Right renal pelvis (tissue), 4 donors: ENCODE measurements at places on chromosomes 6 and 20.

DNA sequence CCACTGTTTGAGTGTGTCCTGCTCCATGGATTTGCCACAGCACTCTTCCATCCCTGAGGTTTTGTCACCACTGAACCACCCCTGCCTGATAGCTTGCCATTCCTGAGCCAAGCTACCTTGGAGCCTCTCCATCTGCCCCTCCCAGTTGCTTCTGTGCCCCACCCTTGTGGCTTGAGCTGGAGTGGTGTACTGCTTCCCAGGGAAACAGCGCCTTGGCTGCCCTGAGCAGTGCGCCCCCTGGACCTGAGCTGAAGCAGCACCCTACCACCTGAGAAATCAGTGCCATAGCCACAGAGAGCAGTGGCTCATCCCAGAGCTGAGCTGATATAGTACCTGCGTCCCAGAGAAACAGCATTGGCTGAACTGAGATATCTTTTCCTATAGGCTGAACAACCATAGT is 40.3 kb downstream of the IL22RA2 start:
- no peak for DNase-seq

- no peak for DNase-seq
Measured at GRCh38 chr20:59574308-59574707, 30.0 kb upstream of the PHACTR3 start.

- DNase-seq: no peak
Measured at GRCh38 chr6:44342489-44342888, at the start of gene SPATS1. Gene SPATS1 (plus strand): TSS chr6:44342650. CDS start chr6:44343096, 446 bp downstream.

DNA sequence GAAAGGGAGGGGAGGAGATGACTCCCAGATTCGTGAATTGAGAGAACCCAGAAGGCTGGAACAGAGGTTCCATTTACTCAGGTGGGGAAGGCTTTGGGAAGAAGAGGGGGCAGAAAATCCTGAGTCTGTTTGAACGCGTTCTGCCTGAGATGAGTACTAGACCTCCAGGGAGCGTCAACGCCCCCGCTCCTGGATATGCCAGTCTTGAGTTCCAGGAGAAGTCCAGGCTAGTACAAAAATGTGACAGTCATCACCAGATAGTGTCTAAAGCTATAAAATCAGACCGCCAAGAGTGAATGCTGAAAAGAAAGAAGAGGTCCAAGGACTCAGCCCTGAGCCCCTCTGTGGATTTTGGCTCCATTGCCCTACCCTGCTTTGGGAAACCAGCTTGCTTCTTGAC is 8.6 kb downstream of the AHCY start:
- no peak for DNase-seq

DNA sequence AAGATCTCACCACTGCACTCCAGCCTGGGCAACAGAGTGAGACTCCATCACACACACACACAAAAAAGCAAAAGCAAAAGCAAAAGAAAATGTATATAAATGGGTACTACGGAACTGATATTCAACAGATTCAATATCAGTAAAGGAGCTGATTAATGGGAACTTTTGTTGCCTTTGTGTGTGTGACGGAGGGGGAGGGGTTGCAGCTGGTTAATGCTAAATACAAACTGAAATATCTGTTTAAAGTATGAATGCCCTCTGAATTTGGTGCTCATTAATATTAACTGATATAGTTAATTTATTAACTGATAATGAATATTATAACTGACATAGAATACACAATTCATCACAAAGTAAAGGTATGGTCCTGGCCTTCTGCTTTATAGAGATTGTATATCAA is 8.4 kb downstream of the NCOA6 start:
- no peak for DNase-seq

GRCh38 chr20:46512943-46513844 is at the start of gene ZNF334:
Gene ZNF334 (minus strand): TSS chr20:46513559. CDS start chr20:46512102, 1,457 bp downstream.
- DNase-seq: peak; percentile 67

DNA sequence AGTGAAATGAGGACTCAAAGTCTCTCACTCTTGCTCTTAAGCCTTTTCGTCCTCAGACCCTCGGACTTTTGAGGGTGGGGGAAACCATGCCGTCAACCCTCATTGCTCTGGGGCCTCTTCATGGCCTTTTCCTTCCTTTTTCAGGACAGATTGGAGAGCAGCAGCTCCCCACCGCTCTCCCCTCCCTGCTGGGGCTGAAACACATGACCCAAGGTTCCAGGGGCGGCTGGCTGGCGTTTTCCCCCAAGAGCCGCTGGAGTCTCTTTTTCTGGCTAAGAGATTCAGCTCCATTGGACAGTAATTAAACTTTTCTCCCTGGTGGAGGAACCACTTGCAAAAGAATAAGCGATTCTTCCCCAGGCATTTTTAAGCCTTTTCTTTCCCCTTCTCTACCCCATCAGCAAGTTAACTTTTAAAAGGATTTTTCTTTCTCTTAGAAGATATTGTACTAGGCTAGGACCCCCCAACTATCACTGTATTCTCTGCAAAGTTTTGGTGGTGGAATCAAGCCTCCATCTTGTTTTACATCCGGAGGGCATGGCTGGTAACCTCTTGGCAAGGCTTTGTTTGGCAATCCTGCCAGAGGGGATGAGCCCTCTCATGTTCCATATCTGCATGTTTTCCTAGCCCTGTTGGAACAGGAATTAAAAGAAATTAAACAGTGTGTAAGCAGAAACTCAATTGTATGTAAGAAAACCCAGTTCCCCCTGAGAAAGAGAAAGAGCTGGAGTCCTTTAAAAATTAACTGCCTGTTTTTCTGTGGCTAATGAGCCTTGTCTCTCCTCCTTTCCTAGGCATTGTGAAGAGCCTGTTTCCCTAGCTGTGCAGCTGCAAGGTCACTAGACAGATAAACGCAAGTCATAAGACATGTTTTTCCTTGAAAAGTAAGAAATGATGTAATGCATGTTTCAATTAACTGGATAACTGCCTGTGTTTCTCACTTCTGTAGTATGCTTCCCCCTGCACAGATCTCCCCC is 100.8 kb upstream of the GPR6 start:
- DNase-seq: no peak

- DNase-seq: no peak
Measured at GRCh38 chr6:25202504-25202903, 76.7 kb upstream of the CARMIL1 start.

GRCh38 chr6:46095251-46095650 is 34.5 kb upstream of the ENPP4 start:
- no peak for DNase-seq

DNA sequence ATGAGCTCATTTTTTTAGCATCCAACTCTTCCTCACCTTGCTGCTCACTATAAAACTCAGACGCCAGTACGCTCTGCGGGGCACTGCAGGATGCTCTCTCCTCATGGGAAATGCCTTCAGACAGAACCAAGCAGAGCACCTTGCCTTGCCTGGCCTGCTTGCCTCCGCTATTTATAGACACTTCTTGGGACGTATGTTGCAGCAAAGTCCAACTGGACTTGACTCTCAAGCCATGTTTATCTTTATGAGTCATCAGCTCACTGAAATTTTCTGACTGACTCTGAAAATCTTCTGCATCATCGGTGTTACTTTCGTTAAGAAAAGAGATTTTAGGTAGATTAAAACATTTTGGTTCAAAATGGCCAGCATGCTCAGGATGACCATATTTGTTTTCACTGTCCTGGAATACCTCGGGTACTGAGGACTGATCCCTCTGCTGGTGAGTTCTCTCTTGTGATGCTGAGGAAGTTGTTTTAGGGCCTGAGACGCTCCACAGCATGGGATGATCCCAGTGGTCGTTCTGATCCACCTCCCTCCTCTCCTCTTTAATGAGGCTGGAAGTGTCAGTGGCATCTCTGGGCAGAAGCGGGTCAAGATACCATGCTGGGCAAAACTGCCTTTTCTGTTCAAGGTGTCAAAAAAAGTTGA is 204.5 kb downstream of the KIF16B start:
- DNase-seq: no peak

- no peak for DNase-seq
Measured at GRCh38 chr6:43900560-43900915, 130.5 kb downstream of the VEGFA start.

- DNase-seq: peak; percentile 20
Measured at GRCh38 chr6:49849213-49849907, 17.0 kb downstream of the CRISP1 start.

DNA sequence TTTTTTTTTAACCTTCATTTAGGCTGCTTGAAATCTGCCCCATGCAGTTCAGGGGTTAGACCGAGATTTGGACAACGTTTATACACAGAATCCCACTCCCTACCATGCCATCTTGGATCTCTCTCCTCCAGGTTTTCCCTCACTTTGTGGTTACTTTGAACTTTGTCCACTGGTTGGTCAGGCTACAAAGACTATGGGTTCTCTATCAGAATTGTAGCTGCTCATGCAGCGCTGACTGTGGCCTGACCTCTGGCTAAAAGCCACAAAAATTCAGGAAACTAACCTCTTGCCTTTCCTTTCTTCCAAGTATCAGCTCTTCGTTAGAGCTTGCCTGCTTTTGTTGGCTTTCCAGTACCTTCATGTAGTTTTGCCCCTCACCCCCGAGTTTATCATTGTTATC is 44.9 kb upstream of the KCNG1 start:
- no peak for DNase-seq

- DNase-seq: no peak
Measured at GRCh38 chr20:64150756-64151632, 13.3 kb upstream of the MYT1 start.

GRCh38 chr20:57772349-57772964 is 62.6 kb upstream of the PMEPA1 start:
- no peak for DNase-seq

GRCh38 chr6:14799928-14800327 is 445.9 kb upstream of the JARID2 start:
- DNase-seq: no peak

GRCh38 chr6:52496631-52497030 is 76.5 kb downstream of the EFHC1 start:
- DNase-seq: no peak

DNA sequence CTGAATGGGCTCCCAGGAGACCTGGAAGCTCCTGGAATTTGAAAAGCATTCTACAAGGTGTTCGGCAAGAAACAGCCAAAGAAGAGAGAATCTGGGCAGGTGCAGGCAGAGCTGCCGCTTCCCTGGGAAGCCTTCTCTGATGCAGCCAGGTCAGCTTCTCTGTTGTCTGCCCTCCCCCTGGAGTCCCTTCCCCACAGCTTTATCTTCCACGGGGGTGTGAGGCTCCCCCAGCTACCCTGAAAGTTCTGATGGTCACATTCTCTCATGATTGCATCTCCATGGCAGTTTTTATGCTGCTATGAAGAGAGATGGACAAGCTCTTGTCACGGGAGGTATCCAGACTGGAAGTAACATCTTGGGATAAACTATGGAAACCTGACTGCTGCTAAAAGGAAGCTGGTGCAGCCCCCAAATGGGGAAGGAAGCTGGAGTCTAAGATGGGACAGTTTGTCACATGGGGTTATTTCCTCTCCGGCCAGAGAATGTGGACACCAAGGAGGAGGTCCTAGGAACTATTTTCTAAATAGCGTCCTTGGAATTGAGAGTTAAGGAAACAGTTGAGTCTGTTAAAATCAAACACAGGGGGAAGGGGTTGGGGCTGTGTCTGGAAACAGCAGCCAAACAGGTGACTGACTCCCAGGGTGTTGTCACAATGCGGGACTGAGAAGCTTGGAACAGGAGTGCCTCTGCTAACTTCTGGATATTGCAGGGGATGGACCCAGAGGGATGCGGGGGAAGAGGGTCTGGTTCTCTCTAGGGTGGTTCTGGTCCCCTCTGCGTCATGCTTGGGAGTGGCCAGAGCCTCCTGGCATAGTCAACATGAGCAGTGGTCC is 91.1 kb downstream of the ASXL1 start:
- DNase-seq: no peak
